Stimulated activated CD8-positive, alpha-beta memory T cell treated with anti-CD3 and anti-CD28 coated beads, Interleukin-4, amount 100 ng/mL, for 1 hour (primary cell): ENCODE measurements at places on chromosomes 11 and 22.

DNA sequence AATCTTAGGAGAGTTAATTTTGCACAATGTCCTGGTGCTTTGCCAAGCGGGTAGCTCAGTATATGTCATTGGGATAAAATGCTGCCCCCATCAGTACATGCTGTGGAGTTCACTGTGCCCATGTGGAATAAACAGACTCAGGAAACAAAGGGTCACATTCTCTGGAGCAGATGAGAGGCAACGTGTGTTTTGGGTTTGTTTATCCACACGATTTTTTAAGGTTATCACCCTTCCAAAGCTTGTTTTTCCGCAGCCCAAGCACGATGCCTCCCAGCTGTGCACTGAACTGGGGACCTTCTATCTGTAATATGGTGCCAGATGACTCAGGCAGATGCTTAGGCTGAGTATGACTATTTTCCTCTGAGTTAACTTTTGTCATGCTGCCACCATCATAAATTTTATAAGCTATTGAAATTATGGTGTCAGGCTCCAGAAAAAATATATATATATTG is 6.5 kb downstream of the OR4D6 start:
- no peak for DNase-seq

DNA sequence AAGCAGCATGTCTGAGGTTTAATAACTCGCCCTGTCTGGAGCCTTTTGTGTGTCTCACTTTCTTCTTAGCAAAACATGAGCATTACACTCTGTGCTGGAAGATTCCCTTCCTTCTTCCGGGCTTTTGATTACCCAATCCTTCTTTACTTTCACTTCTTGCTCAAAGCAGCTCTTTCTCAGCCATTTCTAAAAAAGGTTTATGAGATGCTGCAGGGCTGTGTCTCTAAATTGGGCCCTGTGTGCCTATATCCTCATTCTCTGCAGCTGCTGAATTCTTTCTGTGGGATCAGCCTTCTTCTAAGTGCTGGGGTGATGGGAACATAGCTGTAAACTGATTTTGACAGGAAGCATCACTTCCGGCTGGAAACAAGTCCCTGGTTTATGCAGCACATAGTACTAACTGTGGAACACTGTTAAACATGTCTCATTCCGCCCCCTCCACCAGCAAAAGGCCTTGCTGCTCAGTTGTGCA is 71.8 kb downstream of the PIWIL4 start:
- no peak for DNase-seq

GRCh38 chr11:47688111-47688510 is 27.1 kb downstream of the AGBL2 start:
- DNase-seq: no peak

GRCh38 chr11:70490723-70491558 is 92.6 kb downstream of the CTTN start:
- no peak for DNase-seq

DNA sequence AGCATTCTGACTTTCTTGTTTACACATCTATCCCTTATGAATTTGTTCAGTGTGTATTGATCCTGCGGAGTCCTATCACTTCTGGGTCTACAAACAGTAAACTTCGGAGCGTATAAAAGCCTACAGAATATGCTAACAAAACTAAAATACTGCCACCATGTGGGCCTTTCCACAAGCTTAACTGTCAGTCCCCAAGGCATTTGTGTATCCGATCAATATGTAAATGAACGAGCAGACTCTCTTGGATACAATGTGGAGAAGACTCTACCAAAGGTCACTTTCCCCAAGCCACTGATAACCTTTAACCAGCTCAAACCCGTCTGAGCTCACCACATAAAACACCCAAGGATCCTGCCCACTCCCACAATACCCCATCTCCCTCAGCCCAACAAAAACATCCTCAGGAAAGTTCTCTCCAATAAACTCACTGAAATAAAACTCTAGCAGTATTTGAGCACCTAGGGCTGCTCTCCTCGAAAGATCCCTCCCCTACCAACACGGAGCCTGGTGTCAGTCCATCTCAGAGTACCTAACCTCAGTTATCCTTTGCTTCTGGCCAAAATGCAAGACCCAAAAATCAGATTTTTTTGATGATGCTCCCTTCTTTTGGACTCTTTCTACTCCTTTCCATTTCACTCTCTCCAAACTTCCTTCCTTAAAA is 17.8 kb downstream of the ADA2 start:
- DNase-seq: no peak
